ENCODE measurements at places on chromosomes 3 and 15.

GRCh38 chr15:63869371-63870042 lies 35.8 kb upstream of the HERC1 start:
- no peak for DNase-seq

- no peak for DNase-seq
Observed at GRCh38 chr3:94787734-94788270, 724.9 kb downstream of the NSUN3 start.

DNA sequence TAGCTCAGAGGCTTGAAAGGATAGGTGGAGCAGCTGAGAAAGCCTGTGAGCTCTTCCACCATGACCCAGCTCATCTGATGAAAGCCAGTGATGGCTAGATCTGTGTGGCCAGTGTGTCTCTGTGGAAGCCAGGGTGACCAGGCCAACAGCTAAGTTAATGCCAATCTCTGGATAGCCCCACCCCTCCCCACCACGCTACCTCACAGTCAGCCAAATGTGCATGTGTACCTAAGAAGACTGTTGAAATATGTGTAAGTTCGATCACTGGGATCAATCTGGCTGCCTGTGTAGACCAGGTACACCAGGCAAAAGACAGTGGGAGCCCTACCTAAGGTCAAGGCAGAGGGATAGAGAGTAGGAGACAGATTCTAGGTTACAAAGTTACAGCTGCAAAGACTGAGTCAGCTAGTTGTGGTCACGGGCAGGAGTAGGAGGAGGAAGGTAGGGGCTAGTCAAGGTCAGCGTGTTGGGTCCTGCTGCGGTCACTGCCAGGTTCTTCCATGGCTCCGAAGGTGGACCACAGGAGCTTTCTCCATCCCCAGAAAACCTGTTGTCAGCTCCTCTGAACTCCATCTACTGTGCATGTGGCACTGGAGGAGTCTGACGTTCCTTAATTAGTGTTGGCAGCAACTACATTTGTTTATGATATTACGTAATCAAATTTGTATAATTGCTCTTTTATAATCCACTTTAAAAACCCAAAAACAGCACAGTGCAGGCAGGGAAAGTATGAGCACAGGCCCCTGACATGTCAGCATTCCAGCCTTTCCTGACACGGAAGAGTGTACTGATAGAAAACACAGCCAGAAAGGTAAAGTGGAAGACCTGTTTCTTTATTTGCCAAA lies 318.0 kb downstream of the CLSTN2 start:
- DNase-seq = no peak

DNA sequence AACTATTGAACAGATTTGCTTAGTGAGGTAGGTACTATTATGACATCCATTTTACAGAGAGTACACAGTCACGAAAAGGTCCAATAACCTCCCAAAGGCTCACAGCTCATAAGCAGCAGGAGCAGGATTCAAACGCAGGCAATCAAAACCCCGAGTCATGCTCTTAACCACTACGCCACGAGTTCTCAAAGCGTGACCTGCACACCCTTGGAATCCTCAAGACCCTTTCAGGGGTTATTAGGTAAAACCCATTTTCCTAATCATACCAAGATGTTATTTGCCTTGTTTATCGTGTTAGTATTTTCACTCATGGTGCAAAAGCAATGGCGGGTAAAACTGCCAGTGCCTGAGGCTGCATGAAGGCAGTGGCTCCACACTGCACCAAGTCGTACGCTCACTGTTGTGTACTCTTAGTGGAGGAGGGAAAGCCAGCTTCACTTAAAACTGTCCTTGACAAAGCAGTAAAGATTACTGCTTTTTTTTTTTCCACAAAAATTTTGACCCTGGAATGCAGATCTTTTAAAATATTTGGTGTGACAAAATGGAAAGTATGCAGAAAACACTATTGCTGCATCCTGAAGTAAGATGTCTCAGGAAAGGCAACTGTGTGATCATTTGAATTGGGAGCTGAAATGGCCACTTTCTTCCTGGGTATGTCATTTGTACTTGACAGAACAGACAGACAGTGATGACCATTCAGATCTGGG lies 96.1 kb downstream of the IGF2BP2 start:
- DNase-seq = no peak

GRCh38 chr15:37134699-37135131 lies 34.4 kb upstream of the MEIS2 start:
- no peak for DNase-seq

GRCh38 chr3:142651711-142652110 lies 55.5 kb downstream of the PLS1 start:
- DNase-seq = no peak

DNA sequence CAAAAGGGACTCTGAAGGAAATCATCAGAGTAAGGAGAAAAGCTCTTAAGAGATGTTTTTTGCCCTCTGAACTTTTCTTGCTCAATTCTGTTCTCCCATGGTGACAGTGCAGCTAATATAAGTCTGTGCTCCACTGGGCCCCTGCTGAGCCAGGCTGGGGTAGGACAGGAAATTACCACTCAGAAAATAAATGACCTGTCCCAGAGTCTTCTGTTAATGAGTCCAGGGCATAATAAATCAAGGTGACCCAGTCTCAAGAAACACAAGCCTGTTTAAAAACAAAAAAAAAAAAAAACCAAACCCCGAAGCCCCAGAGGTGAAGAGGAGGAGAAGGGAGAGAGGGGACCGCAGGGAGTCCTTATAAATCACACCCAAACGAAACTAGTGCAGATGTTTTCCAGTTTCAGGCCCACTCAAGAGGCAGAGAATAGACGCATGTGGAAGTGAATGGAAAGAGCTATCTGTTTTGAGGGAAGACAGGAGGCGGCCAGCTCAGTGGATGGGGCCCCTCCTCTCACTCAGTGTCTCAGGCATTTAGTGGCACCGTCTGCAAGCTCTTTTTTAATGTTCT lies 59.8 kb upstream of the BOC start:
- DNase-seq = no peak

GRCh38 chr3:122810734-122811133 lies 15.9 kb downstream of the SLC49A4 start:
- no peak for DNase-seq

- peak; percentile 54 for DNase-seq
Observed at GRCh38 chr3:10753964-10754363, 62.1 kb upstream of the SLC6A11 start.

GRCh38 chr3:67037615-67038014 lies 39.5 kb downstream of the KBTBD8 start:
- no peak for DNase-seq

GRCh38 chr3:44186712-44187111 lies 55.0 kb upstream of the TOPAZ1 start:
- no peak for DNase-seq

DNA sequence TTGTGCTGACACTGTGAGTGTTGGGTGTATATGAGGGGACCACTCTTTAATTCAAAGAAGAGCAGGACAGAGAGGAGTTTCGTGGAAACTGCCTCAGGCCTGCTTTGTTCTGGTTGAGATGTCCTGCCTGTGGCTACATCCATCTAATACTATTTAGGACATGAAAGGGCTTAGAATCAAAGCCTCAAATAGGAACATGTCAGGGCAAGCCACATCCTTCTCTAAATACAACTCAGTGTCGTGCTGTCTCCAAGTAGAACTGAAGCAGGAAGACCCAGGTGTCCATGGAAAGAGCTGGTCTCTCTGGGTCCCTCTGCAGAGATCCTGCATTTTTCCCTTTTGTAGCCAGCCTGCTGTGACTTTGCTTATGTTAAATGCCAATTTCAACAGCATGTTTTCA lies 156.2 kb upstream of the UMPS start:
- DNase-seq = no peak

DNA sequence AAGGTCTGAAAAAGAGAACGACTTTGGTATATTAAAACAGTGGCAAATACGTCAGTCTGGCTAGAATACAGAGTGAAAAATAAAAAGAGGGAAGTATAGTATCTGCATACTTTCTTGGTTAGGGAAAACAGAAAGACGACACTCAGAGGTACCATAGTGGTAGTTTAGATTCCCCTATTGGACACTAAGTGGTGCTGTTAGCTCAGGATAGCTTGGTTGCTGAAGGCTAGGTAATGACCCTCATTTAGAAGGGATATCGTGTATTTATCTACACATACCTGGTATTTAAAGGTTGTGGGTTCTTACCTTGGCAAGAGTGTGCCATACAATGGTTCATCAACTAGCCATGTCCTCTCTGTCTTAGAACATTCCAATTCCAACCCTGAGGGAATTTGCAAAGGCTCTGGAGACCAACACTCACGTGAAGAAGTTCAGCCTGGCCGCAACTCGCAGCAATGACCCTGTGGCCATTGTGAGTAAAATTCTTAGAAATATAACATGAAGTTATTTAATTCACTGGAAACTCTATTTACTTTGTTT lies 31.0 kb downstream of the TMOD2 start:
- no peak for DNase-seq

- DNase-seq = no peak
Observed at GRCh38 chr15:38877471-38877870, 312.9 kb upstream of the RASGRP1 start.

GRCh38 chr3:81816473-81817250 lies 55.2 kb upstream of the GBE1 start:
- DNase-seq = no peak

DNA sequence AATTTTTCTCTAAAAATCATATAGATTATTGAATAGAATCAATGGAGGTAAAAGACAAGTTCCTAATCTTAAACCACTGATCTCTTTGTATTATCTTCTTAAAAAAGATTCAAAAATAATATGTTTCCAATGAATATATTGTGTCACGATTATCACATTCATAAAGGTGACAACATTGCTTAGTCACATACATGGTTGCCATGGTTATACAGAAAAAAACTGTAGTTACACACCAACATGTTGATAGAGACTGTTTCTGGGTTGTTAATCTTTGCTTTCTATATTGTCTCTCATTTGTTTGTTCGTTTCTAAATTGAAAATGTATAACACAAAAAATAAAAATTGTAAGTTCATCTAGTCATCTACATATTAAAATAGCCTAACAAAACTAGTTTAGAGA lies 376.0 kb upstream of the ALCAM start:
- no peak for DNase-seq

- no peak for DNase-seq
Observed at GRCh38 chr3:152960684-152961083, 125.8 kb downstream of the P2RY1 start.

GRCh38 chr15:49675041-49675440 lies 54.2 kb downstream of the DTWD1 start:
- DNase-seq = no peak

DNA sequence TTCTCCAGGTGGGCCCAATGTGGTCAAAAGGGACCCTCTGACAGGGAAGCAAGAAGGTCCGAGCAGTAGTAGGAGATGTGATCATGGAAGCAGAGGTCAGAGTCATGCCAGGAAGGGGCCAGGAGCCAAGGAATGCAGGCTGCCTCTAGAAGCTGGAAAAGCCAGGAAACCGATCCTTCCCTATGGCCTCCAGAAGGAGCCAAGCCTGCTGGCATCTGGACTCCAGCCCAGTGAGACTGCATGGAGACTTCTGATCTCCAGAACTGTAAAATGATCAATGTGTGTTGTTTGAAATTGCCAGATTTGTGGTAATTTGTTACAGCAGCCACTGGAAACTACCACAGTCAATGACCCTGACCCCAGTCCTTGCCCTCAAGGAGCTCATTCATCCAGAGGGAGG lies 56.8 kb upstream of the SPATA12 start:
- DNase-seq = no peak

GRCh38 chr3:87198774-87199173 lies 28.3 kb upstream of the CHMP2B start:
- no peak for DNase-seq

- no peak for DNase-seq
Observed at GRCh38 chr3:150639262-150639661, 36.1 kb downstream of the SELENOT start.

- peak; percentile 16 for DNase-seq
Observed at GRCh38 chr3:10519236-10519635, 13.8 kb upstream of the ATP2B2 start.

- no peak for DNase-seq
Observed at GRCh38 chr3:59481776-59482400, 432.1 kb upstream of the CFAP20DC start.

DNA sequence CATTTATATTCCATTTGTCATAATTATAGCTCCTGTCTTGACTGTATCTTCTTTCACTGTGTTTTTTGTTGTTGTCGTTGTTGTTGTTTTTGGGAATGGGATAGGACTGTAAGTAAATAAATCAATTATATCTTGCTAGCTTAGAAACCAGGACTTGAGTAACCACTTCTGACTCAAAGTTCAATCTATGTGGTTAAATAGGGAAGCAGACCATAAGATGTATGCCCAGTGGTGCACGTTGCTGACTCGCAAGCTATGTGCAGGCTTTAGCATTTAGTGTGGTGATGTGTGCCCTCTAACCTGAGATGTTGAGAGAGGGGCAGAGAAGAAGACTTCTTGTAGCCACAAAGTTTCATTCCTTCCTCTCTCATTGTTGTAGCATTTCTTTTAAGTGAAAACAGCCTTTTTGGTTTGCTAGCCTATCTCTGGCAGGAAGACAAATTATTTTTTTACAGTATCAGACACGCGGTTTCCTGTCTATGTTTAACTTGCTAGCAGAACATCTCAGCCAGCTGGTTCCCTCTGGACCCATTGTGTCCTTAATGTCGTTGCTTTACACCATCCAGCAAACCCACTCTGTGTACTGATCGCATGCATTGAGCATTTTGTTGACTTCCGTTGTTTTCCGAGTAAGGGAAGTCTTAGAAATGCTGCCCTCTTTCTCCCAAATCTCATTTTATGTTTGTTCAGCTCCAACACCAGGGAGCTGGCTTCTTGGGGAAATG lies 52.1 kb downstream of the TGFBR2 start:
- no peak for DNase-seq

GRCh38 chr15:51089699-51090453 lies 4.8 kb downstream of the TNFAIP8L3 start:
- no peak for DNase-seq
